ENCODE measurements at places on chromosomes 12 and 14.

- DNase-seq, result no peak
These were observed 252.4 kb upstream of the SYT1 start for GRCh38 chr12:78612190-78612589.

DNA sequence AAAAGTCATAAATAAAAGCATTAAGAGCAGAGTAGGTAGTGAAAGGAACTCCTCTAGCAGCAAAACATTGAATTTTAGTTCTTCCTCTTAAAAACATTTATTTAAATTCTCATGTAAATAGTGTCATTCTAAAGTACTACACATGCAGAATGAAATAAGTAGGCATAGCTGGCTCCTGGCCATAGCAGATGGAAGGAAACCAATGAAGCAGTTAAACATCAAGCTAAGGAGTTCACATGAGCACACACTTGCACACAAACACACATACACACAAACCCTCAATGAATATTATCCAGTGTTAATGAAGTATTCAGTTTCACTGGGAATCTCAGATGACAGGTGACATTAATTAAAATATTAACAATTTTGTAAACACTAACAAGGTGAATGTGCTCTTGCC lies 69.3 kb downstream of the SLC35F4 start:
- no peak for DNase-seq

DNA sequence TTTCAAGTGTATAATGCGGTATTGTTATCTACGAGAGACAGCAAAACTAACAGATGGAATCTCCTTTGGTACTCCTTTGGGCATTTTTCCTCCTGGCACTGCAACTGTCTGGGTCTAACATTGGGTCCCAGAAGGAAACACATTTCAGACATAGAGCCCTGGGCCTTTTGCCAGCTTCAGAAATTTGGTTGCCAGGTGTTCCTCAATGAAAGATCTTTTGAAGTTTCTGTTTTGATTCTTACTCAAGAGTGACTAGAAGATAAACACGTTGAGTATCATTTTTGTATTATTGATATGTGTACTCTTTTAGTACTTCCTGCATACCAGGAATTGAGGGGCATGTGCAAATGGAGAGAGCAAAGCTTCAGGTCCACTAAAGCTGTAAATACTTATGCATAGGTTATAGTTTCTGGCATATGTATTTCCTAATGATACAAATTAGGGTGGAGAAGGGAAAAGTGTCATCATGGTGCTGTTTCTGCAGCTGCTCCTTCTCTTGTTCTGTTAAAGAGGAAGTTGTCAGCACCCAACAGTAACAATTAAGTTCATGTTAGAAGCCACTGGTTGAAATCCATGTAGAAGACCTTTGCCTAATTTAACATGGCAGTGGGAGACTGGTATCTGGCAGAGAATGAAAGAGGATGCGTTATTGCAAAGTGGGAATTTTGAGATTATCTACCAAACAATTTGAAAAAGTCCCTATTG lies 53.5 kb downstream of the SLC38A6 start:
- DNase-seq, result no peak

GRCh38 chr12:119666900-119667576 lies 895 bp upstream of the PRKAB1 start:
- no peak for DNase-seq

GRCh38 chr14:71056168-71056567 lies 148.9 kb downstream of the PCNX1 start:
- no peak for DNase-seq

- DNase-seq, result no peak
These were observed 223.8 kb downstream of the VRK1 start for GRCh38 chr14:97021001-97021400.

- DNase-seq, result no peak
These were observed 457.6 kb upstream of the RGS6 start for GRCh38 chr14:71474301-71475265.

DNA sequence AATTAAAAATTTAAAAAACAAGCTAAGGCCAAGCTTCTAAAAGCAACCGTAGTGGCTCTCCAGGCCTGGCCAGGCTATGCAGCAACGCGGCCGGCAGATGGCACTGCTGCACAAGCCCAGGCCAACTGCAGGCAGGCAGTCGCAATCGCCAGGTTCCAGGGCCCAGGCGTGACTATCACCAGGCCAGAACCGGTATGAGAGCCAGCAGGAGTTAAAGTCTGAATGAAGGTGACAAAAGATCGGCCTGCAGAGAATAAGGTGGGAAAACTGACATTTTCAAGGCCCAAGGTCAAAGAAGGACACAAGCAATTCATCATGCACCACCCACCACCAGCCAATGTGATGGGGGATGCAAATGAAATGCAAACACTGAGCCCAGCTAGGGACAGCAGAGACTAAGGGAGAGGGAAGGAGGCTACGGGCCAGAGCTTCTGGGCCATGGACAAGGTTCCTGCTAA lies 43.6 kb upstream of the ANO2 start:
- DNase-seq, result peak; percentile 61

- DNase-seq, result no peak
These were observed 126.5 kb downstream of the DYRK2 start for GRCh38 chr12:67774983-67775587.

DNA sequence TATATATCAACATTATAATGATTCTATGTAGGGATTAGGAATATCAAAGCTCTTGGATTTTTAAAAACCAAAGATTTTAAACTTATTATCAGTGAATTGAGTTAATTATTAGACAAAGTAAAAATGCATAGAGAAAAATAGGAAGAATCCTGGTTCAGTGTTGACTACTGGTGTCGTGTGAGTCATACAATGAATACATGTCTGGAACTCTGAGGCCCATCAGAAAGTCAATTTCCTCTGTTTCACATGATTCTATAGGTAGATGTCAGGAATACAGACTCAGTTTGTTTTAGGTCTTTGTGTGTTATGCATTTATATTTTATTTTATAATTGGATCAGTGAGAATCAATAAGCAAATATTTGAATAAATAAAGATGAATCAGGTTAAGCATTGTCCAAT lies 84.5 kb upstream of the RTL1 start:
- no peak for DNase-seq

DNA sequence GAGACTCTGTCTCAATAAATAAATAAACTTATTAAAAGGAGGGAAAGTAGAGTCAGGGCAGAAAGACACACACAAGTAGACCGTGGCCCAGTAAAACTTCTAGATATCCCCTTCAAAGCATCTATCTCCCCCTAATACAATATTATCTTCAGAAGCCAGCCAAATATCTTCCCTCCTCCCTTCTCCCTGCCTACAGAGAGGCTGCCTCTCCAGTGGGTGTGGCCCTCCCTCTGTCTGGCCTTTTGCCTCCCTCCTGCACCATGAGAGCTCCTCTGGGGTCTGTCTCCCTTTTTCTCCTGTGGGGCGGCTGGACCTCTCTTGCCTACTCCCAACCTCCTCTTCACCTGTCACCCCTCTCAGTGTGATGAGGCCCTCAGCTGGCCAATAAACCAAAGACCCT lies 139.2 kb downstream of the EGLN3 start:
- DNase-seq, result no peak

GRCh38 chr12:75874441-75874840 lies 157.1 kb downstream of the PHLDA1 start:
- no peak for DNase-seq

GRCh38 chr14:94717808-94718207 lies 52.1 kb downstream of the GSC start:
- no peak for DNase-seq

GRCh38 chr12:80470403-80470802 lies 26.4 kb downstream of the PTPRQ start:
- no peak for DNase-seq

DNA sequence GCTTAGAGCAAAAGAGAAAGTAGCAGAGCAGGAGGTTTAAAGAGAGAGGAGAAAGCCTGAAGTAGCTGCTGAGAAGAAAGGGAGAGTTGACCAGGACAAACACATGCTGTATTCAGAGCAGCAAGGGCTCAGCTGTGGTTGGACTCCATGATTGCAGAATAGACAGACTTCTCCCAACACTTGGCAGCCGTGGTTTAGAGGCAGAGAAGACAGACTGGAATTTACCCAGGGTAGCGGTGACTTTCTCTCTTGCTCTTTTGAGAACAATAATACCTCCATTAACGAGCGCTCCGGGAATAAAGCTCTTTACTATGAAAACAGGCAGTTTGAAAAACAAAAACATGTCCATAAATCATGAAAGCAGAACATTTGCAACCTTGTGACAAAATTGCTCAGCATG lies 21.4 kb upstream of the IGF1 start:
- no peak for DNase-seq

GRCh38 chr12:22700106-22700505 lies 75.1 kb downstream of the ETNK1 start:
- no peak for DNase-seq

DNA sequence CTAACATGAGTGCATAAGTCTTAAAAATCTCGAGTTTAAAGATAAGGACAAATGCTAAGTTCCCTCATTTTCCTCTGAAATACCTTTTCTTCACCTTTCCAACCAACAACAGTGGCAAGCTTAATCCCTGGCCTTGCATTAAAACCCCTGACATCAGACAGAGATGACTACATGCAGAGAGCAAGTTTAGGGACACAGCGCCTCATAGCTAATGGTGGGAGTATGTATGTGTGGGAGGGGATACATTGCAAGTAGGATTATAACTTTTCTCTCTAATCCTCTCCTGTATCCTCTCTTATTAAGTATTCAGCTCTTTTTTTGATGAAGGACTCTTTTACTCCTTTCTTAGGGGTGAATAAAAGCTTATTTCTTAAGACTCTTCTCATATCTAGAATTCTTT lies 547.1 kb downstream of the CCER1 start:
- no peak for DNase-seq

- no peak for DNase-seq
These were observed 32.1 kb upstream of the GSG1 start for GRCh38 chr12:13135371-13136178.

DNA sequence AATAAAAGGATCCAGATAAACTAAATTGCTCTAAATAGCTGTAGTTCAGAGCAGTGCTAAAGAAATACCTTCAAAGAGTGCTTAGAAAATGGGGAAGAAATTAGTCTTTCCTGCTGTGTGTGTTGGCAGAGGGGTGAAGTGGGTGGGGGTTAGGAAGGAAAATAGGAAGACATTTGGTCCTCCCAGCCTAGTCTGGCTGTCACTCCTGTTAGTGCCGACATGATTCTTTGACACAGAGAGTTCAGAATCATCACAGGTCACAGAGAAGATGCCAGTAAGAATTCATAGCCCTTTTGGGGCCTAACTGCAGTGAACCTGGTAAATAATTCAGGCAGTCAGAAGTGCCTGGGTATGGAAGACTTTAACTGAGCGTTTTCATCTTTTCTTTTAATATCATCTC lies 74.8 kb downstream of the FLRT2 start:
- no peak for DNase-seq

DNA sequence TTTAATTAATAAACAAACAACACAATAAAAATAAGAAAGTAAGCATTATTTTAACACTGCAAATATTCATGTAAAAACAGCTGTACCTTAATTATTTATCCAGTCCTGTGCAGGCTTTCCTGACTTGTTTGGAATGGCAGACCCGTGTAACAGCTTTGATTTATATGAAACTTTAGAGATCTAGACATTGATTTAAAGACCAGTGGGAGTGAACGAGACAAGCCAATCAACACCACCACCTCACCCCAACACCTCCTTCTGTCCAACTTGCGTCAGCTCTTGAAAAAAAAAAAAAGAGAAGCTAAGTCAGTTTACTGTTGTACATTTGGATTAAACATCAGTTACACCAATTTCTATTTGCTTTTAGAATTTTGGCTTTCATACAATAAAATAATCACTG lies 22.3 kb downstream of the SLC38A4 start:
- no peak for DNase-seq

DNA sequence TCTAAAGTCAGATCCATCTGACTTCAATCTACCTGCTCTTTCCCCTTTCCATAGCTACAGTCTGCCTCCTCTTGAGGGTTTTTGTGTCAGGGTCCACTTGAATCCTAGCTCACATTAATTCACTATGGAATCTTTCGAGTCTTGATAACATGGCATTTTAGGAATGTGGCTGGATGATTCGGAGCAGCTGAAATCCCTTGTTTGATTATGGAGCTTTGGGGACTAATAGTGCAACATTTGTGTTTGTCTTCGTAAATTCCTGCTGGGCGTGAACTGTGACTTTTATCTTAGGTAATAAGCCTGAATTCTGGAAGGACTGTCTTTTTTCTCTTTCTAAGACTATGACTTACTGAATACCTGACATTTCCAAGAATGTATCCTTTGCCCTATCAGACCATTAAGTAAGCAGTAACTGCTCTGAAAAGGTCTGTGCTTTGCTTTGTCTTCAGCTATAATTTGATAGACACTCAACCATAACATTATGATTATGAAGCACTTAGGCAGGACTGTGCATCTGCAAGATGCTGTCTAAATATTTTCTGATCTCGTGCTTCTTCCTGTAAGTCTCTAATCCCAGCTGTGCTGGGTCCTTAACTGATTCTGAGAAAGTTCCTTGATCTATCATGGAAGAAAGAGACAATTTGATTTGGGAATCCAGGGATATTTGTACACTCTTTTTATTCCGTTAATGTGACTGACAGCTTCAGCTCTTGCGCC lies 19.0 kb upstream of the PELI2 start:
- DNase-seq, result no peak

DNA sequence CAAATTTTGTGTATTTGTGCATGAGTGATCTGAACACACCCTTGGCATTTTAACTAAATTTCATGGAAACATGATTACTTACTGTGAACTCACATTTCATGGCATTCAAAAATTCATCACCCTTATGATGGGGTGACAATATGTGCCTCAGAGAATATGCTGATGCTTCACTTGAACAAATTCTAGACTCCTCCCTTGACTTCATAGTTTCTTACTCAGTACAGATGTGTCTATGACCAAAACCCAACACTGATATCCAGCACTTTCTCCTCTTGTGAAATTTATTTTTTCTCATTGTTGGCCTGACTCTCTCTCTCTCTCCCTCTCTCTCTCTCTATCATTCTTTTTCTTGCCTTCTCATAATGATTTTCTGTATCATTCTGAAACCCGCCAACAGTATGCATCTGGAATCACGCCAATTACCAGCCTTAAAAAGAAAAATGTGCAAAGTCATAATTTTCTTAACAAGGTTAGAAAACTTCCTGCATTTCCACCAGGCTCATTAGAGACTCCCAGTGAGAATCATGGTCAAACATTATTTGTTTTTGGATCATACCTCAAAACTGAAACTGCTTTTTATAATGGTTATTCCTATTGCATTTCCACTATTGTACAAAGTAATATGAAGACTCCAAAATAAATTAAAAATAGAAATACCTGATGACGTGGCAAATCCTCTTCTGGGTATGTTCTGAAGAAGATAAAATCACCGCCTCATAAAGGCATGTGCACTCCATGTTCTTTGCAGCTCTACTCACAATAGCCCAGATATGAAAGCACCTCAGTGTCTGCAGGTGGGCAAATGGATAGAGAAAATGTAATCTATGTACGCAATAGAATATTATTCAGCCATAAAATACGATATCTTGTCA lies 722.2 kb downstream of the TMEM121 start:
- no peak for DNase-seq

DNA sequence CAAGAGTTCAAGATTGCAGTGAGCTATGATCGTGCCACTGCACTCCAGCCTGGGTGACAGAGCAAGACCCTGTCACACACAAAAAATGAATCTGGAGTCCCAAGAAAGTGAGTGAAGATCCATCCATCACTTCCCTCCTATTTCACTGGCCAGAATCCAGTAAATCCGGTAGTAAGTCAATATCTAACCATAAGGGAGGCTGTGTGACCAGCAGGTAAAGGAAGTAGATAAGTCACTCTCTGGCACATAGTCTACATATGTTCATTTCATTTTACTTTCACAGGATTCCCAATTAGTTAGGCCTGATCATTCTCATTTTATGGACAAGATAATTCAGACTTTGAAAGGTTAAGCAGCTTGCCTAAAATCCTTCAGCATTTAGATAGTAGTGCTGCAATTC lies 11.9 kb upstream of the TCP11L2 start:
- no peak for DNase-seq
